ENCODE measurements at places on chromosomes 11 and 22.

DNA sequence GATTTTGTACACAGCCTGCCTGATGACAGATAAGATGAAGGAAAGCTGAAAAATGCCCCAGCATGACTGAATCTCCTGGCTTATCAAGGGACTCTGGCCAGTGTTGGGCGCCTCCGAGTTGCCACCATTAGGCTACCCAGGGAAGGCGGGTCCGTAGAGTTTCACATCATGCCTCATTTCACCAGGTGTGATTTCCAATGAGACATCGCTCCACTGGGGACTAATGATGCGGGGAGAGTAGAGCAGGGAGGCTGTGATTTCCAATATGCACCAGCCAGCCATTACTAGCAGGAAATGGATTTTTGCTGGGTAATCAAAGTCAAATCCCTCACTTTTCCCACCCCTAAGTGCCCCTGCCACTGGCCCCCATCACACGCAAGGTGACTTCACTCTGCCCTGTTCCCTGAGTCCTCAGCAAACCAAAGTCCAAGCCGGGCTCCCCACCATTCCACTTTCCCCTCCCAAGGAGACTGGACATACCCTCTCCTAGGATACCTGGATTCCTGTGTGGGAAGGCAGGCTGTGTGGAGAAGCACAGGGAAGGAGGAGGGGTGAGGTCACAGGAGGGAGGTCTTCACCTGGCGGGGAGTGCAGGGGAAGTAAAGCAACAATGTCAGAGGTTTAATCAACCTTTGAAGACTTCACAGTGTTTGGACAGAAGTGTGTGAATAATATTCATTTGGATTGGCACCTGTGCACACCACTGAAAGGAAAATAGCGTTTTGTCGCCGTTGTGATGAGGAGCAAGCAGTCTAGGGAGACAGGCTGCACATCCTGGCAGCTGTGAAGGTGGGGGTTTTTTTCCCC is 613.3 kb upstream of the CADM1 start:
- DNase-seq, result no peak

GRCh38 chr11:7545611-7546010 is 31.8 kb downstream of the PPFIBP2 start:
- no peak for DNase-seq

DNA sequence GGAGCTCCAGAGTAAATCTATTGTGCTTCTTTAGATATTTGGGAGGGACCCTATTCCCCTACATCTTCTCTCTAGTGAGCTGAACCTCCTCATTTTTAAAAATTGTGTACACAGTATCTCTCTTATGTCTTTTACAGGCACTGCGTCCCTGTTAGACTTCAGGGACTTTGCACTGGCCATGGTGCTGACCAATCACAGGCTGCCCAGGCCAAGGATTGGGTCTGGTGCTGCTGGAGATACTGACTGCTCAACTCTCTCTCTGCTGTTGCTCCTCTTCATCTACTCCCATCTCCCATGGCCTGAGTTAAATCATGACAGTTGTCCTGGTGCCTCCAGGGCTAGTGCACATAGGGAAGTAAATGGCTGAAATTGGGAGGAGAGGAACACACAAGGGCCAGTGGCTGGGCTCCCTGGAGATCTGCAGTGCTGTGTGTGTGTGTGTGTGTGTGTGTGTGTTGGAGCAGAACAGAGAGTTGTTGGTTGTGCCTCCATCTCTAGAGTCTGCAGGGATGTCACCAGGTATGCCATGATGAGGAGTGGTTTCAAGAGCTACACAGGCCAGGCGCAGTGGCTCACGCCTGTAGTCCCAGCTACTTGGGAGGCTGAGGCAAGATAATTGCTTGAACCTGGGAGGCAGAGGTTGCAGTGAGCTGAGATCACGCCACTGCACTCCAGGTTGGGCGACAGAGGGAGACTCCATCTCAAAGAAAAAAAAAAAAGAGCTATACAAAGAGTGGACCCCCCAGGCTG is 155.3 kb downstream of the ST3GAL4 start:
- no peak for DNase-seq

DNA sequence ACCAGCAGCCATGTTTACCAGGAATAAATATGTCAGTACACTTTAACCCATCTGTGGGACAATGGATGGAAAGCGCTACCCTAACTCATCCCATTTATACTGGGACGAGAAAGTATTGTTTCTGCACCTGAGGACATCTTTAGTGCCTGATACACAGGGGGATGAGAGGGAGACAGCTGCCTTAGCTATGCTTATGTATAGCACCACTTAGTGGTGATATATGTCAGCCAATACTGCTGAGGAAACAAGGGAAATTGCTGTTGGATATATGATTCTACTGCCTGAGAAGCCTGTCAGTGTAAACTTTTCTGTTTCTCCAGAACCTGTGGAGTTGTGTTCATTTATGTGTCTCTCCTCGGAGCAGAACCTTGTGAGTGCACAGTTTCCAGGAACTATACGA is 13.3 kb upstream of the CEP295 start:
- no peak for DNase-seq

DNA sequence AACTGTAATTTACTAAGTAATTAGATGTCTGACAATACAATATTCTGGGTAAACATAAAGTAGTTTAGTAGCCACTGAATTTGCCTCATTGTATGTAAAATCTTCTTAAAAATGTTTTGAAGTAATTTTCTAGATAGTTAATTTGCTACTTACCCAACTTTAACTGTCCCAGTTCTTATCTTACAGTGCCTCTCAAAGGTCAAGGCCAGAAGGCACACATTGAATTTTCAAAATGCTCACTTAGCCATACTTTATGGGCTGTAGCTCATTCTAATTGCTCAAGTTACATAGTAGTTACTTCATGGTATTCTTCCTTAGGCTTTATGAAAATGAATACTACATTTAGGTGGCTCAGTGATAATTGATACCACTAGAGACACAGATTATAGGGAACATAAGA is 666.6 kb downstream of the CNTN5 start:
- DNase-seq, result no peak

Data from stimulated activated CD4-positive, alpha-beta T cell treated with anti-CD3 and anti-CD28 coated beads, Interleukin-1b, Interleukin-23, amount 100 ng/mL, for 1 hour (primary cell).